ENCODE measurements at places on chromosomes 2 and 18. TPM values are rescaled to one million over a fixed set of nuclear protein-coding genes. Genes with fewer than 3 reads are reported as not detected.

INPP5D gene
- polyA plus RNA-seq = 6.7 TPM

TRIM43 gene
- 0.60 TPM for polyA plus RNA-seq

POTEI gene
- polyA plus RNA-seq = 0.14 TPM

UBE2E3 gene
- polyA plus RNA-seq = 249 TPM

SP110 gene
- polyA plus RNA-seq = 18.5 TPM

IL1B gene
- polyA plus RNA-seq = 0.50 TPM

CSRNP3 gene
- 11.8 TPM for polyA plus RNA-seq

C2orf92 gene
- polyA plus RNA-seq = 6.6 TPM

SCYGR4 gene
- polyA plus RNA-seq = 0.10 TPM

XRCC5 gene
- 420 TPM for polyA plus RNA-seq

VWC2L gene
- polyA plus RNA-seq = 0.07 TPM

CRYGD gene
- 0.21 TPM for polyA plus RNA-seq

ZSWIM2 gene
- not detected for polyA plus RNA-seq

PLGLB1 gene
- 8.4 TPM for polyA plus RNA-seq

All from right renal cortex interstitium (tissue), 3 donors.